ENCODE measurements at places on chromosomes 5 and 9.

- DNase-seq, result no peak
These were observed 155.8 kb downstream of the TSSK1B start for GRCh38 chr5:113278976-113279375.

GRCh38 chr5:91910247-91910646, 527.1 kb upstream of the ARRDC3 start:
- DNase-seq, result no peak

DNA sequence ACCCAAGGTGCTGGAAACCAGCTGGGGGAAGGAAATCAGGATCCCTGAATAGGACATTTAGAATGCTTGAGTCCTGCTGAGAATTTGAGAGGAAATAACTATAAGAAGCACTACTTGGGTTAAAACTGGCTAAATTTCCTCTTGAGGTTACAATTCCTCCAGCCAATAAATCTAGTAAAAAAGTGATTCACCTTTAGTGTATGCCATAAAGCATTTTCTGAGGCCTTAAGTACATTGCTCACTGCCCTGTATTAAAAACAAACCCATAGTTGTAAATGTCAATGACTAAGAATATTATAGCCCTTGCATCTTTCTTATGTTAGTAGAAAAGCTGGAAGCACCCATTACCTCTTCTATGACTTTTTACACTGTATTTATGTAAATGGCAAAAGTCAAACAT, 634.7 kb upstream of the ARRDC3 start:
- DNase-seq, result no peak

- DNase-seq, result no peak
These were observed 157.0 kb downstream of the DRD1 start for GRCh38 chr5:175286981-175287380.

DNA sequence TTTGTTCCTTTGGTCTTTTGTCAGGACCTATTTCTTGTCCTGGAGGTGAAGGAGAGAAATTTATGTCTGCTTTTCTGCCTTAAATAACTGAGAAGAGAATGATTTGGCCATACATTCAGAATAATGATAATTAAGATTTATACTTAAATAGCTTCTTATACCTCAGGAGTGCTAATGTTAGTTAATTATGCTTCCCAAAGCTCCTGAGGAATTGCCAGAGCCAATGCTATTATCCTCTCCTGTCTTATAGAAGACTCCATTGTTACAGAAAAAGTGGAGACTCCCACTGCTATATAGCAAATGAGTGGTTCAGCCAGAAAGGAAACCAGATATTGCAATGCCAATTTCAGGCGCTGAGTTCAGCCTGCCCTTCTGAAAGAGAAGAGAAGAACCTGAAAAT, 67.0 kb downstream of the NTRK2 start:
- no peak for DNase-seq

DNA sequence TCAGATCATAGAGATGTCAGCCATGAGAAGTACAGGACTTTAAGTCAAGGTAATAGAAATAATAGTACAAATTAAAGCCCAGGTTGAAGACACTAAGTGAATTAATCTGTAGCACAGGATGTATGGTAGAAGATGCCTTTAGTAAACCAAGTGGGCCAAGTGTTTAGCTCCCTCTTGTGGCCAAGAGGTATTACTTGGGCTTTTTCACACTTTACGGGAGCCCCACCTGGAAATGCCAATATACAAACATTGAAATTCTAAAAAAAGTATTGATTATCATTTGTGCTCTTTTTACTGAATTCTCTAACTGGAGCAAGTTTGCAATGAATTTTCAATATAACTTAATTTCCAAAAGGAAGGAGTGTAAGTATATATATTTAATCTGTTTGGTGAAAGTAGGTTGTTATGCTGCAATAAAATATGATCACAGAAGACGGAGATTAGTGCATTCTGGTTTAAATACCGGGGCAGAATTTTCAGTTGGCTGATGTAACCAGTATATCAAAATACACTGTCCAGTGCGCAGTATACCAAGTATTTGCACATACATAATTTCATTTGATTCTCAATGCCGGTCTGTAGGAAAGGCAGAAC, 84.7 kb downstream of the PARP8 start:
- peak; percentile 42 for DNase-seq

DNA sequence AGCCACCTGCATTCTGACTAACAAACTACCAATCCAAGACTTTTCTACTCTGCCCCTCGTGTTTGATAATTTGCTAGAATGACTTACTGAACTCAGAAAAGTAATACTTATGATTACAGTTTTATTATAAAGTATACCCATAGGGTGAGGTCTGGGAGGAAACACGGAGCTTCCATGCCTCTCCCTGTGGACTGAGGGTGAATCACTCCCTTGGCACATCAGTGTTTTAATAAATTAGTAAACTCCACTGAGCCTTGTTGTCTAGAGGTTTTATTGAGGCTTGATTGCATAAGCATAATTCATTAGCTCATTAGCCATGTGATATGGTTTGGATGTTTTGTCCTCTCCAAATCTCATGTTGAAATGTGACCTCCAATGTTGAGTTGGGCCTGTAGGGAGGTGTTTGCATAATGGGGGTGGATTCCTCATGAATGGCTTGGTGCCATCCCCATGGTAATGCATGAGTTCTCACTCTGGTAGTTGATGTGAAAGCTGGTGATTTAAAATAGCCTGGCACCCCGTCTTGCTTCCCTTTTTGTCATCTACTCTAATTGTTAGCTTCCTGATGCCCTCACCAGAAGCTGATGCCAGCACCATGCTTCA, 233.6 kb upstream of the TRPC7 start:
- DNase-seq, result no peak

DNA sequence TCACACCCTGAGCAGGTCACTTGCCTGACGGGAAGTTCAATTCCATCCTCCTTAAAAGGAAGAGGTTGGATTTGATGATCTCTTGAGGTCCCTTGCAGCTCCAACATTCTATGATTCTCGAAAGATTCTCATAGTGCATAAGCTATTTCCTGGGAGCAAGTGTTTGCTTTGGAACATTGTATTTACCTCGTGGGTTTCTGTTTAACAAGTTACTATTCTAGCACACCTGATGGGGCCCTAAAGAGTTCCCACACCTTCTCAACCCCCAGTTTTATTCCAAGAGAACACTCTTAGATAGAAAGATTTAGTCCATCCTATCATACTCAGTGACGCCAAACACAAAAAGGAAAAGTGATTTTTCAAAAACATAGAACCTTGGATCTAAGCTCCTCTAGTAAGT, 23.4 kb downstream of the NR4A3 start:
- DNase-seq, result no peak

DNA sequence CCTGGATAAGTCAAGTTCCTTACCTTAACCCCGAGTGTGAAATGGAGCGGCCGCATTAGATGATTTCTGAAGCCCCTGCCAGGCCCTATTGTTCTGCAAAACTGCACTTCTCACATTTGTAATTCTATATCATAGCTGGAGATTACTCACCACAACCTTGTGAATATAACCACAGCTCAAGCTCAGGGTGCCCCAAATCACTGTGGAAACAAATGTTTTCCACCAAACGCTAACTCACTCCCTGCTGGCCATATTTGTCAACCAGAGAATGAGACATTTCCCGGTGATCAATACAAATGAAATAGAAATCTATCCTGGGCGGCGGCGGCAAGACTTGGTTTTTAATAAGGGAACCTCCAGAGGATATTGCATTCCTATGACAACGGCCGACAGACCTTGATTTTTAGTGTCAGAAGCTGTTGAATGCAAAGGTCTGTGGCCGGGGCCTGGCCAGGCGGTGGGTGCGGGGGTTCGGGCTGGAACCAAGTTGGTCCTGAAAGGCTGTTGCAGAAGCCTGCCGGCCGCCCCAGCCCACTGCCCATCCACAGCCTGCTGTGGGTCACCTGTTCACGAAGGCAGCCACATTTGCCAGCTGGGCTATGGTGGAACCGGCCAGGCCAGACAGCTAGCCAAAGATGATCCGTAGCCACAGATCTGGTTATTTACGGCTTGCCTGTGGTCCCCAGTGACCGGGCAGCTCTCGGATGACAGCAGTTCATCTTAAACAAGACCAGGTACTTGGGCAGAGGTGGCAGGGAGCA, 93.9 kb upstream of the LMX1B start:
- no peak for DNase-seq
